Testis (tissue), 5 donors: ENCODE measurements at places on chromosomes 12 and 14. TPM values are rescaled to one million over a fixed set of nuclear protein-coding genes. Genes with fewer than 3 reads are reported as not detected.

DNA sequence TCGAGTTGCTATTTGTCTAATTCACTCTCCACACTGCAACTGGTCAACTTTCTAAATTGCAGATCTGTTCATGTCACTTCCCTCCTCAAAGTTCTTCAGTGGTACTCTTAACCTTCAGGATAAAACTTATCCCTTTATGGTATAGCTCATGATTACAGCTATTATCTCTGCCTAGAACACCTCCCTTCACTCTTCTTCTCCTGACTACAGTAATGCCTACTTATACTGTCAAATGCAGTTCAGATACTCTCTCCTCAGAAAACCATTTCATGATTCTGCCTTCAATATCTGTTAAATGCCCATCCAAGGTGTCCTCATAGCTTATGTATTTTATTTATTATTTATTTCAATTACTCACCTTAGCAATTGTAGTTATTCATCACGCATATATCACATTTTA, 85.5 kb downstream of the FAR2 start:
- no peaks in the 10 kb centered on the region for H3K27me3 ChIP-seq
- no peak overlapping the region for H3K4me3 ChIP-seq
- no peaks in the 10 kb centered on the region for H3K36me3 ChIP-seq
- no peak overlapping the region for H3K27ac ChIP-seq

GRCh38 chr12:94570161-94570560, 80.2 kb downstream of the TMCC3 start:
- DNase-seq, result no peak
- no peaks in the 10 kb centered on the region for H3K27me3 ChIP-seq
- H3K4me3 ChIP-seq, result no peak overlapping the region
- no peak overlapping the region for H3K27ac ChIP-seq

DNA sequence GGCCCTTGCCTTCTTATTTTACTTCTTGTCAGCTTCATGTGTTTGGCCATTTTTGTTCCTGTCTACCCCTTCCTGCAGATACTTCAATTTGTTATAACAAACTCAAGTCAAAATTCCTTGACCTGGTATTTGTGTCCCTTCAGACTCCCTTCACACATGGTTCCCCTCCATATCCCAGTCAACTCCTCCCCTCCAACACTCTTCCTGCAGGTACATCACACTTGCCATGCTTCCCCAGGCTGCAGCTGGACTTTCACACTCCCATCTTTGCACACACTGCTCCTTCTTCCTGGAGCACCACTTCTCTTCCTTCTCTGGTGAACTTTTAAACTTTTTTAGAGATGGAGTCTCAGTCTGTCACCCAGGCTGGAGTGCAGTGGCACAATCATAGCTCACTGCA, 18.9 kb upstream of the FIGNL2 start:
- H3K36me3 ChIP-seq, result no peaks in the 10 kb centered on the region
- H3K4me3 ChIP-seq, result no peak overlapping the region
- peaks cover 5% of the 10 kb centered on the region for H3K4me1 ChIP-seq
- no peaks in the 10 kb centered on the region for H3K27me3 ChIP-seq
- H3K27ac ChIP-seq, result no peak overlapping the region

DNA sequence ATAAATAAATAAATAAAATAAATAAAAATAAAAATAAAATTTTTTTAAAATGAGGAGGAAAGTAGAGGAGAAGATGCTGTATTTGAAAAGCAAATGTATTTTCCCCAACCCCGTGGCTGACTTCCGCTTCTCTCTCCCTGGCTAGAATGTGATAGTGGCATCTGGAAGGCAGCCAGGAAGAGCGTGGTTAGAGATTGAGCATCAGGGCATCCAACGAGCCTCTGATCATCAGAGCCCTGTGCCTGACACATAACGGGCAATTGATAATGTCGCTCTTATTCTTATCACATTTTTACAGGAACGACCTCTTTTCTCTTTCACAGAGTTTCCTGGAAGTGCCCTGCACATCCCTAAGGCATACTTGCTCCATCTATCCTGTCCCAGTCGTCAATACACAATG, 496.9 kb upstream of the TMEM132C start:
- no peak overlapping the region for H3K4me3 ChIP-seq
- peak; percentile 59 for DNase-seq
- no peaks in the 10 kb centered on the region for H3K4me1 ChIP-seq
- no peak overlapping the region for H3K27ac ChIP-seq

DNA sequence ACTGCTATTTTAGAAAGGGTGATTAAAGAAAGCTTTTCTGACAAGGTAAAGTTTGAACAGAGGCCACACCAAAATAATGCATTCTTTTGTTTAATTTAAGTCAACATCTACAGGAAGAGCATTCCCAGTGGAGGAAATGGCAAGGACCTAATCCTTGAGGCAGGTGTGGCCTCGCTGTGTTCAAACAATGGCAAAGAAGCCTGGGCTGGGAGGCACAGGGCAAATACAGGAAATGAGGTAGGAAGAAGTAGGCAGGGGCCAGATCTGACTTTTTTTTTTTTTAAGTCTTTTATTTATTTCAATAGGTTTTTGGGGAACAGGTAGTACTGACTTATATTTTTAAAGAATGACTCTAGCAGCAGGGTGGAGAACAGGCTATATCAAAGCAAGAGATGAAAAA, 53.5 kb downstream of the ARMH4 start:
- DNase-seq, result no peak
- H3K4me1 ChIP-seq, result no peaks in the 10 kb centered on the region
- H3K4me3 ChIP-seq, result no peak overlapping the region
- H3K27ac ChIP-seq, result no peak overlapping the region
- no peaks in the 10 kb centered on the region for H3K36me3 ChIP-seq

DNA sequence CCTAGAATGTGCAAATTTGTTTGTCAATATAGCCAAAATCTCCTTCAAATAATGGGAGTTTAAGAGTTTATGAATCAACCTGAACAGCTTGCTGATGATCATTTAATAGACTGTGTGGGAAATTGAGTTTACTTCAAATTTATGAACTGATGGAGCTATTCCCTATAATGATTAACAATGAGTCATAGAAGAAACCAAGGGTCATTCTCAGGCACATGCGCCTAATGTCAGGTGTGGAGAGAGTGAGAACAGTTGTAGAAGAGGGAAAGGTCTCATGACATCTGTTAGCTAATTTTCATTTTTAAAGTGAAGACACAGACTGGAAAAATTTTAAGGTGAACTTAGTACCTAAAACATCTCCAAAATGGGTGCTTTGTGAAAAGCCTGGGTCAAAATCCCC, 191.8 kb downstream of the BMP4 start:
- no peak overlapping the region for H3K27ac ChIP-seq
- H3K27me3 ChIP-seq, result no peaks in the 10 kb centered on the region
- DNase-seq, result no peak
- H3K4me1 ChIP-seq, result no peaks in the 10 kb centered on the region
- H3K4me3 ChIP-seq, result no peak overlapping the region

GRCh38 chr12:65918021-65918420, 93.7 kb downstream of the HMGA2 start:
- H3K4me1 ChIP-seq, result no peaks in the 10 kb centered on the region
- H3K4me3 ChIP-seq, result no peak overlapping the region
- H3K27ac ChIP-seq, result no peak overlapping the region
- H3K27me3 ChIP-seq, result no peaks in the 10 kb centered on the region

DNA sequence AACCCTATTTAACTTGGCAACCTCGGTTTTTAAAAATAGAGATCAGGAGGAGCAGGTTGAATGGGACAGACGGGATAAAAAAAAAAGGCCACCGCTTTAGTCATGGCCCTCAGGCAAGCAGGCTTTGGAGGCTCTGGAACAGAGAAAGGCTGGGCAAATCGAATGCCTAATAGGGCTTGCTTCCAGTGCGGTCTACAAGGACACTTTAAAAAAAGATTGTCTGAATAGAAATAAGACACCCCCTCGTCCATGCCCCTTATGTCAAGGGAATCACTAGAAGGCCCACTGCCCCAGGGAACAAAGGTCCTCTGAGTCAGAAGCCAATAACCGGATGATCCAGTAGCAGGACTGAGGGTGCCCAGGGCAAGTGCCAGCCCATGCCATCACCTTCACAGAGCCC, 265.8 kb downstream of the CPNE8 start:
- H3K36me3 ChIP-seq, result no peaks in the 10 kb centered on the region
- DNase-seq, result no peak
- H3K27ac ChIP-seq, result no peak overlapping the region
- no peaks in the 10 kb centered on the region for H3K4me1 ChIP-seq
- no peak overlapping the region for H3K4me3 ChIP-seq
- no peaks in the 10 kb centered on the region for H3K27me3 ChIP-seq

- no peak for DNase-seq
- no peak overlapping the region for H3K4me3 ChIP-seq
- H3K4me1 ChIP-seq, result no peaks in the 10 kb centered on the region
- H3K27ac ChIP-seq, result no peak overlapping the region
- H3K36me3 ChIP-seq, result no peaks in the 10 kb centered on the region
These were observed 68.6 kb downstream of the EEA1 start for GRCh38 chr12:92860521-92860920.

DNA sequence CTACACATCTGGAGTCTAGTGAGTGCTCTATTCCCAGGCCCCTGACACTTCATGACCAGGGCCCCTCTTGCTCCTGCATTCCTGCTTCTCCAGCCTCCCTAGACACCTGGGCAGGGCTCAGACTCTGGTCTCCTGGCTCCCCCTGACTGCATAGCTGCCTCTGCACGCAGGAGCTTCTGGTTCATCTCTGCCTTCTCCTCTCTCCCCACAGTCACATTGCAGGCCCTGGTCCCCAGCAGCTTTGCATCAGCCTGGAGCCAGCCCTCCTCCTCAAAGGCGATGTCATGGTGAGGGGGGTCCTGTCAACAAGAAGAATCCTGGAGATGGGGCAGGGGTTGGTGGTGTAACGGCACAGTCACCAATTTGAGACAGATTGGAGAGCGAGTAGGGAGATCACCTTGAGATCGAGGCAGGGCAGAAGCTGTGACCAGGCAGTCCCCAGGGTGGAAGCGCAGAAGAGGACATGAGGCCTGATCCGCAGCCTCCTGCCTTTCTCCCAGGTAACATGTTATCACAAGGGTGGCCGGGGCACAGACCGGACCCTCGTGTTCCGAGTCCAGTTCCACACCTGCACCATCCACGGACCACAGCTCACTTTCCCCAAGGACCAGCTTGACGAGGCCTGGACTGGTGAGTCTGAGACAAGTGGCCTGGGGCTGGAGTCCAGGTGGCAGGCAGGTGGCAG, 8.1 kb downstream of the TNS2 start:
- DNase-seq, result peak; percentile 13
- no peaks in the 10 kb centered on the region for H3K36me3 ChIP-seq
- no peak overlapping the region for H3K4me3 ChIP-seq
- peaks cover 43% of the 10 kb centered on the region for H3K4me1 ChIP-seq

DNA sequence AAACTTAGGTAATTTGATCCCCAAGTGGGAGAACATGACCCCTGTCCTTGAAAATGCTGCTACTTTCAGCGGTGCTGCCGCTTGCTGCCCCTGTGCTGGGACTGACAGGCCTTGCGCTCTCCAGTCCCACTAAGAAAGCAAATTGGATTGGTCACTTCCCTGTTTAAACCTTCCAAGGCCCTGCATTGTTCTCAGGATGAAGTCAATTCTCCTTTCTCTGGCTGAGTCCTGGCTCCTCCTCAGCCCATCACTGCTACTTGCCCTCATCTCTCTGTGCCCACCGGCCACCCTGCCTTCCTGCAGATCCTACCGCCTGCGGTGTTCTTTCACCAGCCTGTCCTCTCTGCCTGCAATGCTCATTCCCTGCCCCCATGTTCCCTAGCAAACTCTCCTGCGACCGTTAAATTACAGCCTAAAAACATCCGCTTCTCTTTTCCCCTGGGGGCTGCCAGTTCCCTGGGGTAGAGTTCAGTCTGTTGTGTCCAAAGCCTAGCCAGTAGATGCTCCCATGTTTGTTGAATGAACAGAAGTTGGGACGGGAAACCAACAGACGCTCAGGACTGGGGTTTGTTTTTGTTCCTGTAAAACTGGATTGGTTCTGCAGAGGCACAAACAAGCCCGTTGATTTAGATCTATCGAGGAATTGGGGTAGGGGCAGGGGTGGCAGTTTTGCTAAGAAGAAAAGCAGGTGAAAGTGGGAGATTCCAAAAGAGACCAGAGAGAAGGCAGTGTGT, 127.3 kb upstream of the HIF1A start:
- no peak for DNase-seq
- H3K27ac ChIP-seq, result no peak overlapping the region
- H3K4me1 ChIP-seq, result peaks cover 27% of the 10 kb centered on the region

- peaks cover 3% of the 10 kb centered on the region for H3K4me1 ChIP-seq
- no peak overlapping the region for H3K27ac ChIP-seq
- H3K27me3 ChIP-seq, result no peaks in the 10 kb centered on the region
These were observed 15.6 kb upstream of the TFCP2 start for GRCh38 chr12:51188359-51189051.

GRCh38 chr14:90844321-90844720, 28.1 kb upstream of the TTC7B start:
- no peak for DNase-seq
- no peak overlapping the region for H3K4me3 ChIP-seq
- peaks cover 3% of the 10 kb centered on the region for H3K4me1 ChIP-seq

DNA sequence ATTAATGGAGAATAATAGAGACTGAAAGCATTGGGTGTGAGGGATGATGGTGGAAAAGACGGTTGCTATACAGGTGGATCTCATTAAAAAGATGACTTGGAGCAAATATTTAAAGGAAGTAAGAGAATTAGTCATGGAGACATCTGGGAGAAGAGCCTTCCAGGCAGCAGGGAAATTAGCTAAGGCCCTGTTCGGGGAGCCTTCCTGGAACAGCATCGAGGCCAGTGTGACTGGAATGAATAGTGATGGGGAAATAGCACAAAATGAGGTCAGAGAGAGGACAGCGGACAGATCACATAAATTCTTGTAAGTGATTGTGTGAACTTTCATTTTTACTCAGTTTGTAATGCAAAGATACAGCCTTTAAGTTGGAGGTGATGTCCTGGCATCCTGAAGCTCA, 842.3 kb downstream of the SLC6A15 start:
- H3K27ac ChIP-seq, result no peak overlapping the region
- no peaks in the 10 kb centered on the region for H3K27me3 ChIP-seq
- no peak for DNase-seq
- no peaks in the 10 kb centered on the region for H3K4me1 ChIP-seq

DNA sequence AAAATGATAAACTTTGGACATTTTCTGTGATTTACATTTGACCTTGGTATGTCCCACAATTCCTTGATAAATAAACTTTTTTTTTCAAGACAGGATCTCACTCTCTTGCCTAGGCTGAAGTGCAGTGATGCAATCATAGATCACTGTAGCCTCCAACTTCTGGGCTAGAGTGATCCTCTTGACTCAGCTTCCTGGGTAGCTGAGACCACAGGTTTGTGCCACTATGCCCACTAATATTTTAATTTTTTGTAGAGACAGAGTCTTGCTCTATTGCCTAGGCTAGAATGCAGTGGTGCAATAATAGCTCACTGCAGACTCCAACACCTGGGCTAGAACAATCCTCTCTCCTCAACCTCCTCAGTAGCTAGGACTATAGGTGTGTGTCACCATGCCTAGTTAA, 79.1 kb upstream of the PTGDR start:
- no peak overlapping the region for H3K4me3 ChIP-seq
- no peaks in the 10 kb centered on the region for H3K36me3 ChIP-seq

The EXD2 gene
- 70.3 TPM for polyA plus RNA-seq

The TAS2R14 gene
- 0.96 TPM for polyA plus RNA-seq

The KRT74 gene
- 2.2 TPM for polyA plus RNA-seq

The B4GALNT3 gene
- 34.6 TPM for polyA plus RNA-seq

The CPNE6 gene
- polyA plus RNA-seq, result 5.7 TPM
